GM12865 (cell line): ENCODE measurements at places on chromosomes 1 and 21.

GRCh38 chr1:26045722-26046245 lies at the start of gene SLC30A2:
Gene SLC30A2 (minus strand): TSS chr1:26046118. CDS start chr1:26045896, 222 bp downstream.
- DNase-seq: no peak

DNA sequence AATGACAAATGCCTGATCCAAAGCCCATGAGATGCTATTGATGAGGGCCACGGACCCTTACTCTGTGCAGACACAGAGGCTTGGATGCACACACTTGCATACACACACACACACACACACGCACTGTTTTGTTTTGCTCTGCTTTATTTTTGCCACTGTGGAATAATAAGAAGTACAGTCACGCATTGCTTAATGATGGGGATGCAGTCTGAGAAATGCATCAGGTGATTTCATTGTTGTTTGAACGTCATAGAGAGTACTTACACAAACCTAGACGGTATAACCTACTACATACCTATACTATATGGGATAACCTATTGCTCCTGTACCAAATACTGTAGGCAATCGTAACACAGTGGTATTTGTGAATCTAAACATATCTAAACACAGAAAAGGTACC lies 104.4 kb downstream of the RHOU start:
- no peak for DNase-seq

GRCh38 chr21:36377391-36377842 lies 7.8 kb upstream of the CHAF1B start:
- DNase-seq: no peak

DNA sequence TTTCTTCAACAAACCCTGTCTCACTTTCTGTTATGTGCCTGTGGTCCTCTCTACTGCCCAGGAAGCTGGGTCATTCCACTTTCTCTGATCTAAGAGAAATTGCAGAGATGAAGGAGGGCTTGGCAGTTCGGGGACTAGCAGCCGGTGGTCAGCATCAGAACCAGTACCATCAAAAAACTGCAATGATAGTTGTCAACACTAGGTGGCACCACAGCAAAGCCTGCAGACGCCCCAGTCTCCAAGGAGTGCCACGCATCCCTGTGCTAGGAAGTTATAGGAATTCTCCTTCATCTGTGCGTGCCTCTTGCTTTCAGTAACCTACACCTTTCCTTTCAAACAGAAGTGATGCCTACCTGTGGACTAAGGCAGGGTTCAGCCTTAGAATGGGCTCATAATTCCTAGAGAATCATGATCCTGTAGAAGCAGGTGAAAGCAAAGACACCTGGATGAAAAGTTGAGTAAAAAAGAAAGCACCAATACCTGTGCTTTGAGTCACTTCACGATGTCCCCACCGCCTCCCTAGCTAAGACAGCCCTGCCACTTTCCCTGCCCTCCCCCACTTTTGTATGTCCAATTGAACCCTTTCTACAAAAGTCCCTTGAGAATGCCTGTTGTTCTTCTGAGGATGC lies 129.2 kb downstream of the ADAMTS1 start:
- peak; percentile 34 for DNase-seq

- DNase-seq: no peak
These were observed 714.7 kb downstream of the NCAM2 start for GRCh38 chr21:21712748-21713520.

DNA sequence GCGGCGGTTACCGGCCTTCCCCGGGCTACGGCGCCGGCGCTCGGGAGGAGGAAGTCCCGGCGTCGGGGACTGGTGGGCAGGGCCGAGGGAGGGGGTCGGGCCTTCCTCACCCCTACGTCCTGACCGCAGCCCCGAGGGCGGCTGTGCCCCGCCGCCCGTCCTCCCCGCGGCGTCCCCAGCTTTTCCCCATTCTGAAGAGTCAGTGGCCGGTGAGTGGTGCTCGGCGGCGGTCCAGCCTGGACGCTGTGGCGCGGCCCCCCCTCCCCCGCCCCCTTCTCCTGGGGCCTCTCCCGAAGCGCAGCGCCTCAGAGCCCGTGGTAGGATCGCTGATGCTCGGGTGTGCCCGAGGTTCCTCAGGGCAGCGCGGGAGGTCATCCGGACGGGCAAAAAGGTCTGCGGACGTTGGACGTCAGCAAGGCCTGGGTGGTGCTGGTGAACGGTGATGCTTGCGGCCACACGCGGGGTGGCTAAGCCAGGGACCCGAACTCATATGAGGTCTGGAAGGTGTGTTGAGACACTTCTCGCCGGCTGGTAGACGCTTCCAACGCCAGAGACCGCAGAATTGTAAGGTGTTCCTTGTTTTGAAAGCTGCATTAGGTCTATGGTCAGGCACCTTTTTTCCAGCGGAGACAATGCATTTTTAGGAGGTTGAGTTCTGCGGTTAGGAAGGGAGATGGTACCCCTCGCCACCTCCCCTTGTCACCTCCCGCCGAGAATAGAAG lies 725 bp downstream of the SLC25A33 start:
- peak; percentile 66 for DNase-seq

DNA sequence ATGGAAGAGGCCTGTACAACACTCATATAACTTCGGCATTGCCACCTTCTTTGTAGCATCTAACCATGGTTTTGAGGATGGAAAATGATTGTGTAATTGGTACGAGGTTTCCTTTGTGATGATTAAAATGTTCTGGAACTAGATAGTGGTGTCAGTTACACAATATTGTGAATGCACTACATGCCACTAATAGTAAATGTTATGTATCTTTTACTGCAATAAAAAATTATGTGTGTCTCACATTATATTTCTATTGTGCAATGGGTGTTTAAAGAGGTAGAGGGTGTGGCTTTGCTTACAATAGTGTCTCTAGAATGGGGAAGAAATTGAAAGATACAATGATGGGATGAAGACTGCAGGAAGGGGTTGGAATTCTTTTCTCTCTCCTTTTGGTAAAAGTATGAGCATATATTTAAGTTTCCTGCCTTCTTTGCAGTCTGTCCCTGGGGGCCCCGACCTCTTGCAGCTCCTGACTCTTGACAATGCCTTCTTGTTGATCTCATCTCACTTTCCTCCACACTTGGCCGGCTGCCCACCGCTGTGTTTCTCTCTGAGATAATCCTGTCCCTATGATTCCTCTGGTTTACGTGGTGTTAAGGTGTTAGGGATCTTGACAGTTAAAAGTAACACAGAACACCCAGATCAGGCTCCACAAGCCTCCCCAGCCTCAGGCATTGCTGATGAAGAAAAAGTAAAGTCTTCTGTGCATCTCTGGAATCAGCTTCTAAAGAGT lies 39.3 kb downstream of the MTARC1 start:
- DNase-seq: no peak

GRCh38 chr1:206893380-206893779 lies 3.9 kb upstream of the IL24 start:
- no peak for DNase-seq

DNA sequence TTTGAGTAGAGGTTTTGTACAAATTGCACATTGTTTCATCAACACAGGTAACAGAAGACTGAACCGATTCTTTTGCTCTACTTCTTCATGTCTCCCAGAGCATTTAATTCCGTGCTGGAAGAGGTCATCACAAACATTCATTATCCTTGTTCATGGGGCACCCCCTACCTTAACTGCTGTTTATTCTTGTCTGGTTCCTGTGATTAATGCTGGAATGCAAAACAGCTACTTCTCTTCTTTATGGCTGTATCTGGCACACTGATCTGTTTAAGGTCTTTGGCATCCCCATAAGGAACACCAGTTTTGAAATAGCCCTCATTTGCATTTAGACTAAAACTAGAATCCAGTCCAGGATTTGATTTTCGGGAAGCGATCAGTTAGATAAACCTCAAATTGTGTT lies 42.2 kb downstream of the NTNG1 start:
- DNase-seq: no peak

GRCh38 chr1:47688461-47689296 lies 250.8 kb downstream of the FOXD2 start:
- no peak for DNase-seq

- no peak for DNase-seq
These were observed 19.3 kb downstream of the PTPN14 start for GRCh38 chr1:214532070-214532469.

- peak; percentile 82 for DNase-seq
These were observed 36.8 kb upstream of the RPF1 start for GRCh38 chr1:84442256-84442655.

GRCh38 chr21:41630249-41630648 lies 122.3 kb upstream of the TMPRSS2 start:
- no peak for DNase-seq

GRCh38 chr1:54640361-54640760 lies 1.2 kb upstream of the MROH7 start:
- no peak for DNase-seq

DNA sequence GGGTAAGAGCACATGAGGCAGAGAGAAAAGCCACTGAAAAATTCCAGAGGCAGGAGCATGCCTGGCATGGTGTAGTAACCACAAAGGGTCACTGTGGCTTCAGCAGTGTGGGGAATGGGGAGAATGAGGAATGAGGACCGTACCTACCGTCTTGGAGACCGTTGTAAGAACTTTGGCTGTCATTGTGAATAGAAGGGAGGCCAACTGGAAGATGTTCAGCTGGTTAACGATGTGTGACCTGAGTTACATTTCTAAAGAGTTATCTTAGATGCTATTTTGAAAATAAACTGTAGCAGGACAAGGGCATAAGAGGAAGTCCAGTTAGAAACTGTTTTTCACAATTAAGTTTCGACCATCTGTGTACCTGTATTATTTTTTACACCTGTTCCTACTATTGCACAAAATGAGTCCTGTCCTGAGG lies 365.5 kb upstream of the SGIP1 start:
- peak; percentile 7 for DNase-seq
